ENCODE measurements at places on chromosomes 1 and 21.

DNA sequence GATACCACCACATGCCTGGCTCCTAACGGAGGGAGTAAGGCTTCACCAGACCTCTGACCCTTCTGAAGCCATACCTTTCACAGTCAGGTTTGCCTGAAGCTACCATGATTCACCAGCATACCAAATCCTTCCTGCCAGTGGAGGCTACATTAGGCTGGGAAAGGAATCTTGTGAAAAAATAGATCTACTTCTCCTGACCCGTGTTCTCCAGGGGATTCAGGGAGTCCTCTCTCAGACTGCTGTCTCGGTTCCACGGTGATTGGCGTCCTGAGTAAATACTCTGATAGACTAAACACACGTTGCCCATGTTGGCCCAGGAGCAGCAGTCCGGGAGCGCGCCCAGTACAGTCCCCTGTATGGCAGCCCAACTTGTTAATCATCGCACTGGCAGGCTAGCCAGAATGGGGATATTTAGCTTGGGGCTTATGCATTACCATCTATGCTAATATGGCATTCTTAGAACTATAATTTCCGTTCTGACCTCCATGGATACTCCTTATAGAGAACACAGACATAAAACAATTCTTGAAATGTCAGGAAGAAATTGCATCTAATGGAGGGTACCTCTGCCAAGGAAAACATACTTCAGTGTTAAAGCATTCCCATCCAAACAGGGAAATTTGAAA lies 173.2 kb downstream of the ROR1 start:
- DNase-seq, result no peak

- peak; percentile 85 for DNase-seq
Measured at GRCh38 chr1:234676103-234676594, 66.2 kb upstream of the IRF2BP2 start.

GRCh38 chr1:64967381-64967780 lies 1.0 kb upstream of the JAK1 start:
- no peak for DNase-seq

GRCh38 chr1:5324883-5325282 lies 667.3 kb downstream of the NPHP4 start:
- DNase-seq, result no peak

- peak; percentile 35 for DNase-seq
Measured at GRCh38 chr1:207672522-207673130, 27.7 kb downstream of the CR1L start.

- DNase-seq, result no peak
Measured at GRCh38 chr1:31154000-31154631, 85.6 kb downstream of the NKAIN1 start.

DNA sequence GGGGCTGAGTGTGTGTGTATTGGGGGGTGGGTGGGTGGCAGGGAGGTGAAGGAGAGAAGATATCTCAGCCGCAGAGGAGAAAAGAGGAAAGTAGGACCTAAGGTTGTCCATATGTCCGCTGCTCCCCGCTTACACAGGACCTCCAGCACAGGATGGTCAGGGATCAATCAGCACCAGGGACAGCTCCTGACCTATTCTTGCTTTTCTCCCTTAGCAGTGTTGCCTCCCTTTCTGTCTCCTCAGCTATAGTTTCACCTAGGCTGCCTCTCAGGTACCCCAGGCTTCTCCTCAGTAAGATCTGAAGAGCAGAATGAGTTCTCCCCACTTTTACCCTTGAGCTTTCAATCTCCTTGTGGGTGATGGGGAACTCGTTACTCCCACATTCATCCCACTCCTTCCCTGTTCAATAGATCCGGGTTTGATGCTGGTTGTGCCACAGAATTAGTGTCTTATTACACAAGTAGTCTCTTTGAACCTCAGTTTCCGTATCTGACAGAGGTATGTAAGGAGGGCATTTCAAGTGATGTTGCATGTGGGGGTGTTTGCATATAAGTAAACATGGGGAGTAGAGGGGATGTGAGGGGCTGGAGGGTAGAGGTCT lies 1.4 kb upstream of the DPH2 start:
- DNase-seq, result peak; percentile 26

DNA sequence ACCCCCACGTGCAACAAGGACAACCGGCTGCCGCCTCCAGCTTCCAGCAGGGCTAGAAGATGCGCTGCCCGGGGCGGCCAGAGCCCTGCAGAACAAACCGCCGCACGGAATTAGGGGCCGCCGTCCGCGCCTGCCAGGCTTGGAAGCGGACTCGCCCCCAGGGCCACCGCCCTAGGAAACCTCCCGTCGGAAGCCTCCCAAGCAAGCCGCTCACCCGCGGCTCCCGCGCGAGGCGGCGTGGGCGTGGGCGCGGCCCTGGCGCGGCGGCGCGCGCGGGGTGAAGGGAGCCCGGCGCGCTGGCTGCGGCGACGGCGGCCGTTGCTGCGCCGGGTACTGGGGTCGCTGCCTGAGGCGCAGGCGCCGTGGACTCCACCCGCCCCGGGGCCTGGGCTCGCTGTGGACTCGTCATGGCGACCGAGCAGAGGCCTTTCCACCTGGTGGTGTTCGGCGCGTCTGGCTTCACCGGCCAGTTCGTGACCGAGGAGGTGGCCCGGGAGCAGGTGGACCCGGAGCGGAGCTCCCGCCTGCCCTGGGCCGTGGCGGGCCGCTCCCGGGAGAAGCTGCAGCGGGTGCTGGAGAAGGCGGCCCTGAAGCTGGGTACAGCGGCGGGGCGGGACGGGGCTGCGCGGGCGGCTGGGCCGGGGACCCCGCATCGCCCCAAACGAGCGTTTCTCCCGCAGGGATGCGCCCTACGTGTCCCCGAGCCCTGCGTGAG lies at the start of gene SCCPDH:
SCCPDH (plus strand) TSS at position 394 of the 715 bp plus-strand sequence; CDS start at position 408, 14 bp downstream.
- DNase-seq, result peak; percentile 95

Measured in AG08396 (cell line).